ENCODE measurements at places on chromosomes 7 and 10.

GRCh38 chr7:128852537-128853254 is 10.0 kb upstream of the ATP6V1F start:
- no peak for DNase-seq

GRCh38 chr10:7967035-7967434 is 87.5 kb upstream of the GATA3 start:
- DNase-seq = no peak

DNA sequence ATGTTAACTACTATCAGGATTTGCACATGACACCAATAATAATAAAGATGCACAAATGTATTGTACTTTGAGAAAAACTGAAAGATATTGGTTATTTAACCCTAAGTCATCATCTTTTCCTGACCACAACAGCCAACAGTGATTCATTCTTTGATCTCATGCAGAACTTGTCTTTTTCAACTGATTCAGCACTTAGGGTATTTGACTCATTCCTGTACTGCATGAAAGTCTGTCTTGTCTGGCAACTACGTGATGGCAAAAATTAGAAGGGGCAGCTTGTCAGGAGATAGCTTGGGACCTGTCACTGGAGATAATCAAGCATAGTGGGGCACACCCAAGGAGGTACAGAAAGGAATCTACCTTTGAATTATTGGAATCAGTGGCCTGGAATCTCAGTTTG is 77.8 kb upstream of the LRRC17 start:
- DNase-seq = peak; percentile 6

DNA sequence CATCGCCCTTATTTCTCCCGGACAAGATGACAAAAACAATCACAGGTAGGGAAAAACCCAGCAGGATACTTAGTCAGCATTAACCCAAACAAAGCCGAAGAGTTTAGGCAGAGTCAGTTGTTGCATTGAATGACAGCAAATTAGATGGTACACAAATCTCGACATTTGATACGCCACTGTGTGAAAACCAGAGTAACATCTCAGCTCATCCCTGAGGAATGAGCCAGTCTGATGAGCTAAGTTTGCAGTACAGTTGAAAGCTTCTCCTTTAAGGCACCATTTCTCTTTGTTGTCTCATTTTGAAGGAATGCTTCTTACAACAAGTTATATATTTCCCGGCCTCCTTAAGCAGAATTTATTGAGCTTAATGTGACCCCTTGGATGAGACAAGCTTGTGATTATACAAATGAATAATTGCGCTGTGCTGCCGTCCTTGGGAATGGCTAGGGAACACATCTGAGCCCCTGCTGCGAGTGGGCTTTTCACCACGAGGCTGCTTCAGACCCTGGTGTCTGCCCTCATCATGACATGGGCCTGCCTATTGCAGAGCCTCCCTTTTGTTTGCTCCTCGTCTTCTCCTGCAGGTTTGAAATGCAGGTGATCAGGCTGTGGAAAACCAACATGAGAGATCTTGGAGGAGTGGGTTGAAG is 137.3 kb downstream of the CELF2 start:
- no peak for DNase-seq

Data from activated T-cell treated with anti-CD3 and anti-CD28 coated beads for 48 hours (primary cell).